GM23338 (cell line): ENCODE measurements at places on chromosomes 5 and 9. TPM values are rescaled to one million over a fixed set of nuclear protein-coding genes. Genes with fewer than 3 reads are reported as not detected.

- no peak overlapping the region for H3K4me3 ChIP-seq
- no peaks in the 10 kb centered on the region for H3K4me1 ChIP-seq
- DNase-seq = no peak
These were observed 126.6 kb upstream of the BASP1 start for GRCh38 chr5:17090839-17091238.

DNA sequence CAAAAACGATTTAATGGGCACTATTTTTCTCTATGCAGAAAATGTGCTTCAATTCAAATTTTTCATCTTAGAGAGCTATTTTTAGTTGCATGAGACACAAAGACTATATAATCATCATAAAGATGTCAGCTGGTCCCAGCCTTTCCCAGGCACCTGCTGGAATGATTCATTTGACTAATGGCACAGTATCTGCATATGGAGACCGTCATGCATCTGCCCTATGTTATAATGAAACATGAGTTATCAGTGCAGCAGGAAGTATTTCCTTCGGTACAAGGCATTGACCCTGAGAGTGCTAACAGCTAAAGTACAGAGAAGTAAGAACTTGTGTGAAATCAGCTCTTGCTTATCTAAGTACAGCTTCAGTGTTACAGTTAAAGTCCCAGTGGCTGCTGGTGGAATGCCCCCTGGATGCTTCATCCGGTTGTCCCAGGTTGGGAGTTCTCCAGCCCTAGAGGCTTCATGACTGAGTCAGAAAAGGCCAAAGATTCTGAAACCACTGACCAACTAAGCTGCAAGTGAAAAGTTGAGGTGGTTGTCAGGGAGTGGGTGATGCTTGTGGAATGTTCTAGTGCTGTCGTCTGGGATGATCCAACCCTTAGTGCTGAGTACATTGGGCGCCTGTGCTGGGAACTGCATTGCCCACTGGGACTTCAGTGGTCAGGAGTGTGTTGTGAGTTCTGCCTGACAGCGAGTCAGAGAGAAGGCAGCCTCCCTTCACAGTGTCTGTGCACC is 57.2 kb downstream of the MTRR start:
- H3K4me1 ChIP-seq = no peaks in the 10 kb centered on the region
- no peaks in the 10 kb centered on the region for H3K27me3 ChIP-seq
- no peak overlapping the region for H3K27ac ChIP-seq
- no peak overlapping the region for H3K4me3 ChIP-seq
- H3K36me3 ChIP-seq = no peaks in the 10 kb centered on the region
- no peak for DNase-seq

- no peak overlapping the region for H3K27ac ChIP-seq
- H3K27me3 ChIP-seq = peaks cover 100% of the 10 kb centered on the region
- DNase-seq = no peak
- peak overlapping the region; percentile 18; the same call in 1 of the 2 replicates for H3K4me3 ChIP-seq
- no peaks in the 10 kb centered on the region for H3K36me3 ChIP-seq
- peaks cover 75% of the 10 kb centered on the region for H3K4me1 ChIP-seq
These were observed 17.5 kb downstream of the NR2F1 start for GRCh38 chr5:93600409-93601070.

DNA sequence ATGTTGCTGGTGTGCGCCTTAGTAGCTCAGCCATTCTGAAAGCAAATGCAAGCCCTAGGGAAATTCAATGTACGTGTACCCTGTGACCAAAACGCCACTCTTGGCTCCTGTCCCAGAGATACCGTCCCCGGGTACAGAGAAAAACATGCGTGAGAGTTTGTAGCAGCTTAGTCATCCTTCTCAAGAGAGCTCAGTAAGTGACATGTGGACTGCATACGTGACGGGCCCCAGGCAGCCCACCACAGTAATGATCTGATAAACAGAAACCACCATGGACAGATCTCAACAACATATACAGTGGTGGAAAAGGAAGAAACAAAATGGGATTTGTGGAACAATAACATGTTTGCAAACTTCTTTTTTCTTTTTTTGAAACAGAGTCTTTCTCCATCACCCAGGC is 45.1 kb downstream of the S1PR3 start:
- H3K4me3 ChIP-seq = no peak overlapping the region
- H3K27ac ChIP-seq = no peak overlapping the region
- H3K27me3 ChIP-seq = no peaks in the 10 kb centered on the region
- no peaks in the 10 kb centered on the region for H3K36me3 ChIP-seq
- no peaks in the 10 kb centered on the region for H3K4me1 ChIP-seq

GRCh38 chr5:34469971-34470370 is 186.2 kb upstream of the RAI14 start:
- no peaks in the 10 kb centered on the region for H3K27me3 ChIP-seq
- no peak overlapping the region for H3K4me3 ChIP-seq
- no peaks in the 10 kb centered on the region; the same call in 1 of the 2 replicates for H3K36me3 ChIP-seq

Gene PTGDS
- 1.9 TPM in 1 of 2 replicates, not detected in the other for total RNA-seq

DNA sequence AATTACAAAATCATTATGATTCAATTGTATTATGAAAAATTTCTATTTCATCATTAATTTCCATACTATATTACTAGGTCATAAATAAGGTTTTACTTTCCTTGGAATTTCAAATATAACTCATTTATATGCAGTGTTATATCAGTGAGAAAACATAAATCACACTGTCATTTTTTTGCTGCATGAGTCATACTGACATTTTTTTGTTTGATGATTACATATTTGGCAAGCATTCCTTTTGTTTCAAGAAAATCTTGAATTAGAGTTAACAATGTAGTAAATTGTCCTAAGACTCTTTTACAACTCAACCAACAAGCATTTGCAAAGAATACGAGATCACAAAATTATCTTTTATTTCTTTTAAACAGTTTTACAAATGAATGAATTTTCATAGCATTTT is 298.4 kb upstream of the SEMA6A start:
- H3K27ac ChIP-seq = no peak overlapping the region
- H3K36me3 ChIP-seq = no peaks in the 10 kb centered on the region
- H3K27me3 ChIP-seq = no peaks in the 10 kb centered on the region
- no peaks in the 10 kb centered on the region for H3K4me1 ChIP-seq
- DNase-seq = no peak

DNA sequence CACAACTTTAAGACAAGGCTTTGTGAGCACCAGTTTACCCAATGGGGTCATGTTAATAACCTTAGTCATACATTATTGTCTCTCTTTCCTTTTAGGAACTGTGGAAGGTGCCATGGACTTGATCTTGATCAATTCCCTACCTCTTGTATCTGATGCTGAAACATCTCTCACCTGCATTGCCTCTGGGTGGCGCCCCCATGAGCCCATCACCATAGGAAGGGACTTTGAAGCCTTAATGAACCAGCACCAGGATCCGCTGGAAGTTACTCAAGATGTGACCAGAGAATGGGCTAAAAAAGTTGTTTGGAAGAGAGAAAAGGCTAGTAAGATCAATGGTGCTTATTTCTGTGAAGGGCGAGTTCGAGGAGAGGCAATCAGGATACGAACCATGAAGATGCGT is 48.7 kb downstream of the TEK start:
- H3K4me1 ChIP-seq = no peaks in the 10 kb centered on the region
- H3K27ac ChIP-seq = no peak overlapping the region
- H3K36me3 ChIP-seq = no peaks in the 10 kb centered on the region
- H3K4me3 ChIP-seq = no peak overlapping the region

DNA sequence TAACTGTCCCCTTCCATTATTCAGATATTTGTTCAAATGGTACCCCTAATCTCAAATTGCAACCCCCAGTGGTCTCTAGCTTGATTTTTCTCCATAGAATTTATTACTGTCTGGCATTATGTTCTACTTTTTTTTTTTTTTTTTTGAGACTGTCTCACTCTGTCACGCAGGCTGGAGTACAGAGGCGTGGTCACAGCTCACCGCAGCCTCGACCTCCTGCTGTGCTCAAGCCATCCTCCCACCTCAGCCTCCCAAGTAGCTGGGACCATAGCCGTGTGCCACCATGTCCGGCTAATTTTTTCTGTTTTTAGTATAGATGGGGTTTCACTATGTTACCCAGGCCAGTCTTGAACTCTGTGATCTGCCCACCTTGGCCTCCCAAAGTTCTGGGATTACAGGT is 2.0 kb upstream of the REEP5 start:
- H3K4me1 ChIP-seq = 0 out of 2 replicates have a peak, but pooled peaks cover 9% of the 10 kb centered on the region
- H3K27ac ChIP-seq = no peak overlapping the region
- peaks cover 8% of the 10 kb centered on the region for H3K27me3 ChIP-seq
- no peak for DNase-seq
- H3K4me3 ChIP-seq = no peak overlapping the region

Gene IRX2
- 15.8 and 25.3 TPM in 2 replicates for total RNA-seq

GRCh38 chr9:86925686-86926085 is 21.6 kb downstream of the GAS1 start:
- H3K36me3 ChIP-seq = 0 out of 2 replicates have a peak, but pooled peaks cover 3% of the 10 kb centered on the region
- no peaks in the 10 kb centered on the region for H3K27me3 ChIP-seq
- H3K4me3 ChIP-seq = no peak overlapping the region
- no peaks in the 10 kb centered on the region for H3K4me1 ChIP-seq

- no peak overlapping the region for H3K4me3 ChIP-seq
- no peak overlapping the region for H3K27ac ChIP-seq
- H3K36me3 ChIP-seq = no peaks in the 10 kb centered on the region
These were observed 25.1 kb upstream of the TBC1D2 start for GRCh38 chr9:98280574-98280973.

DNA sequence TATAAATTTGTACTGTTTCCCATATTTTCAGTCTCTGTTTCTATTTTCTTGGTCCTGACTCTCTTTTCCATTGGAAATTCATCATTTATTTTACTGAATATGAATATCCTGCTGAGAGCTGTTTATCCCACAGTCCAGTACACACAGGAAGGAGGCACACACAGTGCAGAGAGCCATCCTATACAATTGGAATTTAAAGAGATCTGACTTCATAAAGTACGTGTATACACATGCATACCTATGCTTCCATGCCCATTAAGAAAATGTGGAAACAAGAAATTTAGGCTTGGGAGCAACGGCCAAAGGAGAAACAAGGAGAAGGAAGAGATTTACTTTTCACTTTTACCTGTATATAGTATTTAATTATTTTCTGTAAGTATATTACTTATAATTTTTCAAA is 99.2 kb downstream of the NFIB start:
- no peaks in the 10 kb centered on the region for H3K36me3 ChIP-seq
- DNase-seq = no peak
- H3K4me3 ChIP-seq = no peak overlapping the region
- no peak overlapping the region for H3K27ac ChIP-seq

GRCh38 chr9:121569266-121569648 is 69.6 kb upstream of the GGTA1 start:
- no peak for DNase-seq
- no peaks in the 10 kb centered on the region; the same call in 1 of the 2 replicates for H3K4me1 ChIP-seq
- H3K27ac ChIP-seq = no peak overlapping the region
- H3K36me3 ChIP-seq = no peaks in the 10 kb centered on the region
- H3K27me3 ChIP-seq = no peaks in the 10 kb centered on the region
- no peak overlapping the region for H3K4me3 ChIP-seq

GRCh38 chr5:146781157-146781556 is 97.4 kb downstream of the PPP2R2B start:
- H3K4me1 ChIP-seq = peaks cover 5% of the 10 kb centered on the region; the same call in 1 of the 2 replicates
- H3K27me3 ChIP-seq = no peaks in the 10 kb centered on the region
- H3K4me3 ChIP-seq = no peak overlapping the region
- H3K27ac ChIP-seq = no peak overlapping the region

- no peak overlapping the region for H3K4me3 ChIP-seq
- no peaks in the 10 kb centered on the region for H3K4me1 ChIP-seq
- H3K27me3 ChIP-seq = no peaks in the 10 kb centered on the region
These were observed 101.7 kb downstream of the GDNF start for GRCh38 chr5:37738057-37738691.
